ENCODE measurements at places on chromosomes 4 and X.
A peak's percentile ranks its signal among the peaks of the same experiment; 100 is the strongest.

GRCh38 chr4:86560447-86560846 is 33.7 kb upstream of the PTPN13 start:
- DNase-seq: no peak

GRCh38 chr4:31984872-31985271 is 1264.7 kb downstream of the PCDH7 start:
- DNase-seq: no peak

- DNase-seq: no peak
Measured at GRCh38 chr4:37656649-37657048, 29.5 kb downstream of the RELL1 start.

DNA sequence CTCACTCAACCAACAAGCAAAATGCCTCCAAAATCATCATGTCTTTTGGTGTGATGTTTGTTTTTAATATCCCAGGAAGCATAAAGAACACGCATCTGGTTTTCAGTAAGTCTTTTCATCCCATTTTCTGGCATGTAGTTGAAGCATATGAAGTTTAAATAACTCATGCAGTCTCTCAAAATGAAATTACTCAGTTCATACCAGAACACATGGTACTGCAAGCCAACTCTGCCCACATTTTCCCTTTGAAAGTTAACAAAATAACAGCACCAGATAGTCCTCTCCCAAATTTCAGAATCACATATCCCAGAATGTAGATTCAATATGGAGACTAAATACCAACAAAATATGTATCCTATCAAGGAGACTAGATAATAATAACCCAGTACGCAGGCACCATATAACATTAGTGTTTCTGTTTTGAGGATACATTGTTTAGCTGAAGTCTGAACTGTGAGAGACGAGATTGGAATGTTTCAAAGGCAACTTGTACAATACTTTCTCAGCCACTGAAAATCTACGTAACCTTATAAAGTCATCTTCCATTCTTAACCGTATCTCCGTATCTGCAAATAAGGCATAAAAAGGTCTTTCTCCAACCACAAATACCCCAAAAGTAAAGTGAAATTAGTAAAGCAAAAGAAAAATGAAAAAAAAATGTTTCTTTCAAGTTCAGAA is 23.1 kb downstream of the CORIN start:
- DNase-seq: peak; percentile 55

DNA sequence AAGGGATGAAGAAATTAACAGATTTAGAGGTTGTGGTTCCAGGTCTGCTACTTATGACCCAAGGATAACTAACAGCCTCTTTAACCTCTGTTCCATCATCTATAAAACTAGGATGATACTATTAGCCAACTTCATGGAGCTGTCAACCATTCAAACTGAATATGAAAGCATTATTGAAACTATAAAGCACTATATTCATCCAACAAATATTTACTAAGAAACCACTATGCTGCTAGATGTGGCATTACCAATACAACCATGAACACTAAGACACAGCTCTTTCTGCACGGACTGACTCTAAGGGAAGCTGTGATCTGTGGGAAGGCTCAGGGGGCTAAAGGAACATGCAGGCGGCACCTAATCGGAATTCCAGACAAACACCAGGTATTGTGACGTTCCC is 66.0 kb downstream of the APBB2 start:
- no peak for DNase-seq

DNA sequence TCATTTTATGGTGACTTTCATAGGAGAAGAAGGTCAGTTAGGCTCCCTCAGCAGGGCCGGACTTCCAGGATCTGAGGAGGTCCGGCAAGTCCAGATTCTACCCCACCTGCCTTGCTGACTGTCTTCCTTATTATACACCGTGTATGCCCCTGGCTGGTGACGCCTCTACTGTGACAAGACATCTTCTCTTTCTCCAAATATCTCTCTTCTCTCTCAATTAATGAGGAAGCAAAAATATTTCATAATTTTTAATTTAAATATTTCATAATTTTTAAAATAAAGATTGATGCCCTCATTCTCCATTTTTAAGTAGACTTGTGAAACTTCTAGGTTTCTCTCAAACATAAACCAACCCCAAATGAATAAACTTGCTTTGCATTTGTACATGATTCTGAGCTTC is 202.5 kb downstream of the NSUN7 start:
- no peak for DNase-seq

DNA sequence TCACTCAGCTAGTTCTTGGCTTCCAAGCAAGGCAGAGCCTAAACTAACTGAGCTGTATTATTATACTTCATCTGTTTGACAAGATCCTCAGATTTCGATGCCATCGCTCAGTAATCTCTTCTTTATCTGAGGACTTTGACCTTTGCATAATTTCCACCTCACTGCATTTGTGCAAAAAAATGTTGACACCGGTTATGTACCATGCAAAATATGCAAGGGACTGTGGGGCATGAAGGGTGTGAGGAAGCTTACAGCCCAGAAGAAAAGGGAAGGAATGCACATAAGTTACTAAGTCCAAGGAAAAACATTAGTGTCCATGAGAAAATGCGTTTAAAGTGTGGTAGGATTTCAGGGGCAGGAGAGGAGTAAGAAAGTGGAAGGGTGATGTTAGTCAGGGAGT is 295.4 kb downstream of the PACRGL start:
- no peak for DNase-seq

Data from AG04449 (cell line).